ENCODE measurements at places on chromosomes 5 and 9.

GRCh38 chr9:115880221-115880885, 273.2 kb upstream of the PAPPA start:
- DNase-seq: no peak

GRCh38 chr9:86287013-86287412, 4.7 kb upstream of the ISCA1 start:
- no peak for DNase-seq

GRCh38 chr5:59327191-59327980, 566.1 kb downstream of the PDE4D start:
- no peak for DNase-seq

- no peak for DNase-seq
Measured at GRCh38 chr9:7146582-7146981, 388.8 kb downstream of the KDM4C start.

DNA sequence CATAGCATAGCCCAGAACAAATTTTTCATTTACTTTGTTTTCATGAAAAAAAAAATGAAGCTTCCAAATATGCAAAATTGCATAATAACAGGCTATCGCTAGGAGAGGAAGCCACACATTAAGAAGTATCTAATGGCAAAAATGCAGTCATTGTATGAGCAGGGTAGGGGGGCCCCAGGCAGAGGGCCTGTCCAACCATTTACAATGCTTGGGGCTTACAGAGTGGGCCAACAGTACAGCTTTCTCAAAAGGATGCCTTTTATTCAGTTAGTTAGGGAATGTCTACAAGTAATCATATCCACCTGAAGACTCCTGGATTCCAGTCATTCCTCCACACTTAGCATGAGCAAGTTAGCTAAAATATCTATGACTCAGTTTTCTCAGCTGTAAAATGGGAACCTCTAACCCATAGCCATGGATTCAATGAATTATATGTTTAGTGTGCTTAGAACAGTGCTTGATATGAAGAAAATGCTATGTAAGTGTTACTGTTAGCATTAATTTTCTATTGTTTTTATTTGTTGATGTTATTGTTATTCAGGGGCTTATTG, 117.7 kb downstream of the GAS1 start:
- no peak for DNase-seq

DNA sequence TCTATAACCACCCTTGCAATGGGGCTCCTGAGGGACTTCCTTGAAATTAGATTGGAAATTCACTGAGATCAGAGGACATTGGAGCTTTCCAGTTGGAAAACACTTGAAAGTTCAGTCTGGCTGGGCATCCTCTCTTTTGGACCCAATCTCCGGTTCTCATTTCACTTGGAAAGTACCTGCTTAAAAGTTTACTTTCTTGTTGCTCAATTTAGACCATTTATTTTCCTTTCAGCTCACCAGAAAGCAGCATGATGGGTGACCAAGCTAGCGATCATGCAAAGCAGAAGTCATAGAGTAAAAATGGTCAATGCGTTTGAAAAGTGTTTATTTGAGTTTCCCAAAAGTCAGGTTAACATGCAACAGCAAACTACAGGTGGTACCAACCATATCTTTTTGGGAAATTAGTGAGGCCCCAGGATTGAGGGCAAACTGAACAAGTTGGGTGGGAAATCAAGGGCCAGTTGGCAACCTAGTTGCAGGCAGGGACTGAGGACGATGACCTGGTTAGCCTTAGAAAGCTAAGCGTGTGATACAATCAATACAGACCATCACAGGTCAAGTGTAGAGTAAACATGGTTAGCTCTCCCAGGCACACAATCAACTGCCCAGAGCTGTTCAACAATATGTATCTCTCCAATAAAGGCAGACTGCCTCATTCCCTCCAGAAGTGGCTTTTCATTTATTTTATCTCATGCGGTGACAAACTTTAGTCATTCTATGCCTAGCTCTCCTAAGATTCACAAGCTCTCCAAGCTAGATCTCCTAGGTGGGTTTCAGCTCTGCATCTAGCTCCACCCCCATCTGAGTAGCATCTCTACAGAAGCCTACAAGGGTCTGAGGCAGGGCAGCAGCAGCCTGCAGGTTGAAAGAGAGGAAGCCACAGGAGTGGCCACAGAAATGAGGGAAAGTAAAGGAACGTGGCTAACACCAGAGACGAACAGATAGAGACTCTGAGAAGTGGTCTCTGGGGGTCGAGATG, 136.9 kb downstream of the UGCG start:
- no peak for DNase-seq

DNA sequence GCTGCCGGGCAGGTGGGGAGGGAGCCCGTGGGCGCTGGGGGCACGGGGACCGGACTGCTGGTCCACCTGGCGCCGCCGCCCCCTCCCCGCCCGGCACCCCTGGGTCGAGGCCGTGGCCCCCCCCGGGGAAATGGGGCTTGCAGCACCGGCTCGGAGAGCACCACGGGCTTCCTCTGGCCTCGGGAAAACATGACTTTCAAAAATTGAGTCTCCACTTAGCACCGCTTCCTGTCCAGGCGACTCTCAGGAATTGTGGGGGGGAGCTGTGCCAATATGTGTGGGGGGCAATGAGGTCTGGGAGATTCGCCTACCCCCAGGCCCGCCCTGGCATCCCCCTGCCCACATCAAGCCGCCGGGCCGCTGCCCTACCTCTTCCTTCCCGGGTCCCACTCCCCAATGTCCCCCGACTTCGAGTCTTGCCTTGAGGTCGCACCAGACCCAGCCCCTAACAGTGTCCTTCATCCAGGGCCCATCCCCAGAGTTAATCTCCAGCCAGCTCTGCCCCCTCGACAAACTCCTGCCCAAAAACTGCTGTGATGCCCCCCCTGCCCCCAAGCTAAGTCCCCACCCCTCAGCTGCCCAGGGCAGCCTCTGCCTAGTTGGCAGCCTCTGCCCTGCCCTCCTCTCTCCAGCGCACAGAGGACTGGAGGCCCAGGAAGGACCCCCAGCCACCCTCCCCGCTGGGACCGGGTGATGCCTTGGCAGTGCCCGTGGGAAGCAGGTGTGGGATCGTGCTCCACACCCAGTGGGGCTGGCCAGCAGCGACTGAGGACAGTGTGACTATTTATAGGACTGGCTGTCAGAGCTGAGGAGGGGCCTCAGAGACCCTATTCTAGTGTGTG, 3.9 kb downstream of the EGFL7 start:
- DNase-seq: no peak

DNA sequence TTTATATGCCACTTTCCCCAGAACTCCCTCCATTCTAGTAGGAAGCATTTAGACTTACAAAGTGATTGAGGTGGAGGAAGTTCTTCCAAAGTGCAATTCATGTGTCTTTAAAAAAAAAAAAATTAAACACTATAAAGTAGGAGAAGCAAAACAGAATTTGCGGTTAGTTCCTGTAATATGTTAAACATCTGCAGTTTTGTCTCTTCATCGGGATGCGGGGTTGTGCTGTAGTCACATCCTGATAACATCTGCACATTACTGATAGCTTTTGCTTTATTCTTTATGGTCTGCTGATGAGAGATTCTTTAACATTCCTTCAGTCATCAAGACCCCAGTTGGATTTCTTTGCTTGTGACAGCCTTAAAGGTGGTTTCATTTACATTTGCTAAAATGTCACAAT, 694.3 kb downstream of the NR2F1-AS1 start:
- no peak for DNase-seq

GRCh38 chr5:132500931-132501628, 10.5 kb upstream of the IRF1 start:
- DNase-seq: peak; percentile 89
